Stimulated activated CD4-positive, alpha-beta T cell treated with anti-CD3 and anti-CD28 coated beads, TNF-alpha, amount 100 ng/mL, for 4 hours (primary cell): ENCODE measurements at places on chromosomes 12 and 14.

- no peak for DNase-seq
These were observed 150.7 kb downstream of the KTN1 start for GRCh38 chr14:55730592-55731310.

DNA sequence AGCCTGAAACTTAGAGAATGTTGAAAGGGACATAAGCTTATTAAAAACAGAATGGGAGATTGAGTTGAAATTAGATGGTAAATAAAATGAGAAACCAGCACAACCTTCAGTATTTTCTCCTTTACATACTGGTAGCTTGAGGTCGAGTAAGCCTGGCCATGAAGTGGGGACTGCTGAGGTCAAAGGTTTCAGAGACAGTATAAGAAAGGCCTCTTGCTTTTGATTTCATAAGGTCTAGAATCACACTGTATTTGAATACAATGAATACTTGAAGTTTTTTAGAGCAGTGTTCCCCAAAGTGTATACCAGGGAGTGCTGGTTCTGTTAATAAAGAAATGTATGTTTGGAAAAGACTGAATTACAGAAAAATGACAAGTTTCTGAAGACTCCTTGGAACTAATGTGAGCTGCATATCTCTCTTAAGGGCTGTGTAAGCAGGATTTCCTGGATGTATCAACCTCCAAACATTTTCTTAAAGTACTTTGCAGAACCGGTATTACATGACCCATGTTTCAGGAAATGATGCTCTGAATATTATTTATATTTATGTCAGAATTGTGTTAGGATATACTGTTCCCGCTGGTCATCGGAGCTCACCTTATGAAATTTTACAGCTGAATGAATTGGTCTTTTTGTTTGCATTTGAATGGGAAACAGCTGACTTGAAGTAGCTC, 85.0 kb downstream of the AKAP6 start:
- no peak for DNase-seq

GRCh38 chr14:51443195-51444018, 203.4 kb downstream of the TMX1 start:
- no peak for DNase-seq

GRCh38 chr12:99619389-99620158, 28.0 kb upstream of the GARIN6 start:
- no peak for DNase-seq

- DNase-seq = no peak
These were observed 638.5 kb upstream of the MIS18BP1 start for GRCh38 chr14:45891417-45892080.

DNA sequence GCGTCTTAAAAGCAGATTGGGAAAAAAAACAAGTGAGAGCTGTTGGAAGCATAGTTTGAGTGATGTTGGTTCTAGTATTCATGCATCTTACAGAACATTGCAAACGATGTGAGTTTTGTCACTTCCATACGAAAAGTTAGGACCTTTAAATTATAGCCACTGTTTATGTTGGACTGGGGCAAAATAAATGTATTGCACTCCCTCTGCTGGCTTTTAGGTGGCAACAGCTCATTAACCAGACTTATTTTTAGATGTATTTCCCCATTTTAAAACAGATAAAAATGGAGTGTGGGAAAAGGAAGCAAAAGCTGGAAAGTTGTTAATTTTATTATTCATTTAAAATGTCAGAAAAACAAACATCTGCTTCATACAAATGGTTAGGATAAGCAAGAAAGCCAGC, 111.9 kb downstream of the LGR5 start:
- DNase-seq = no peak

DNA sequence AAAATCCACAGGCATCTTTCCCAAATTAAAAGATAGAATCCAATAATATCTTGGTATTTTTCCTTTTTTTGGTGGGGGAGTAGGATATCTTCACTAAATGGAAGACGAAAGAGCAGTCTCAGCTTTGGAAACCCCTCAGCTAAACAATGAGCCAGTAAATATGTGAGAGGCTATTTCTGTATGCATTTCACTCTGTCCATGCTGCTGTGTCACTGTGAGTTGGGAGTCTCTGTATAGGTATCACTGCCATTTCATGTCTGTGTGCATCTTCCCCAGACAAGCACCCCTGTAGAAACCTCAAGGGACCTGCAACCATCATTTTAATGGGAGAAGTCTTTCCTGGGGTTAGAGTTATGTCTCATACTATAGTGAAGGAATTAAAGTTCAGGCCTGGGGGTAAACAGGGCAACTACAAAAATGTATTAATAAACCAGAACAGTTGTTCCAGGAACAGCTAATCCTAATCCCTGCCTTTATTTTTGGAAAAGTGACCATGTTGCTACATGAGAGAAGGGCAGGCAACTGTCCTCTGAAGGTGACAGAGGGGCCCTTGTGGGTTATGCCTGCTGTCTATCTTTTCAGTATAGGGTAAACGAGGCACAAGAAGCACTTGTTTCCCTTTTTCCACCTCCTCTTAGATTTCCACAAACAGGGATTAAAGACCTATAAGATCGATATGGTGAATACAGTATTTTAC, 11.3 kb upstream of the STAC3 start:
- no peak for DNase-seq

- DNase-seq = no peak
These were observed 748.8 kb downstream of the C12orf50 start for GRCh38 chr12:87280356-87280755.

DNA sequence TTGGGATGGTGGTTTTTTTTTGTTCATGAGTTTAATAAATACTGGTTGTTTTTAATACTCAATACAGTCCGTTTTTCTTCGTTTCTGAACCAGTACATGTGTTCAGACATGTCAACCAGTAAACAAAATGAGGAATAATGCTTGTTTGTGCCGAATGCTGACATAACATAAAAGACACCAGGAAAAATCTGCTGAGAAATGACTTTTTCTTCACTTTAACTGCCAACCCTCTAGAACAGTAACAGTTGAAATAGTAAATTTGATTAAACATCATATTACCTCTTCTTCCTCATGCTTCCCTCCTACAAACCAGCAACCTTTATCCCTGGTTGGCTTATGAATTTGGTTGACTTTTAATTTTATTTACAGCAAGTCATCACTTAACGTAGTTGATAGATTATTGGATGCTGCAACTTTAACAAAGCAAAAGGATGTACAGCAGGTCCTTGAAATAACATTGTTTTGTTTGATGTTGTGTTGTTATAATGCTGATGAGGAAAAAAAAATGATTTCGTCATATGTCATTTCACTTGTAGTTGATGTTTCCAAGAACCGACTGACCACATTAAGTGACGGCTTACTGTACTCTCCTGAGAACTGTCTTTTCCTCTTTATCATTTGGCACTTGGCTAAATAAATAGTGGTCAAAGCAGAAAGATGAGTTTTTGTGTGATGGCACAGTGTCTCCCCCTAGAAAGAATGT, 340.5 kb downstream of the TMTC2 start:
- no peak for DNase-seq

DNA sequence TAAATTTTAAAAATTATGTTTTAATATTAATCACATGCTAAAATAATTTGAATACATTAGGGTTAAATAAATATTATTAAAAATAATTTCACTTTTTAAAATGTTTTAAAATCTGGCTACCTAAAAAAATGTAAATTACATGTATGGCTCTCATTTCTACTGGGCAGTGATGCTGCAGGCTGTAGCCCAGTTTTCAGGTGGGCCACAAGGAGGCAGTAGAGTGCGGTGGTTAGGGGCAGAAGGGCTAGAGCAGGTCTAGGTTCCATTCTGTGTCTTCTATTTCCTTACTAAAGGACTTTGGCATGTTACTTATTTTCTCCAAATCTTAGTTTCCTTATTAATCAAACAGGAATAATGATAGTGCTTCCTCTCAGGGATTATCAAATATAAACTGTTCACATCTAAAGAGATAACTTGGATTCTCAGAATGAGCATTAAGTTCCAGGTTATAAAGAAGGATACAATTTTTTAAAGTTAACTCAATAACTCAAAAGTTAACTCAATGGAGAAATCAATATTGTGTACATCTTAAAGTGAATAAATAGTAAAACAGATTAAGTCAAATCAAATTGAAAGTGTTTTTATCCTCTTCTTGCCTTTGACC, 54.9 kb upstream of the OVCH1 start:
- peak; percentile 12 for DNase-seq

DNA sequence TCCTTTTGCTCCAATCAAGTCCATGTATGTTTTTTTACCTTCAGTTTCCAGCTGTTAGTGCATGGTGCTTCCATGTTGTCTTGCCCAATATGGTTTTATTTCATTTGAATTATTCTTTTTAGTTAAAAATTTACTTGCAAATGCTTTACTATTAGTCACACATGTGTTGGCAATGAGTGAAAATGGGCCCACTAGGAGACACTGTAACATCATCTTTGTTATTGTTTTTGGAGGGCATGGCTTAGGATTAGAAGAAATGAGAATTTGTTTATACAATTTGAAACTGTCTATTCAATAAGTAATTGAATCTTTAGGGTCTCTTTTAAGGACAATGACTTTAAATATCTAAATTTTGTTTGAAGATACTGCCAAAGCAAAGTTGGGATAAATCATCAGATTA, 133.7 kb downstream of the BRMS1L start:
- no peak for DNase-seq

- DNase-seq = no peak
These were observed 8.7 kb upstream of the FGD4 start for GRCh38 chr12:32390572-32391219.

- DNase-seq = peak; percentile 68
These were observed 32.2 kb downstream of the SUSD6 start for GRCh38 chr14:69643430-69644200.

DNA sequence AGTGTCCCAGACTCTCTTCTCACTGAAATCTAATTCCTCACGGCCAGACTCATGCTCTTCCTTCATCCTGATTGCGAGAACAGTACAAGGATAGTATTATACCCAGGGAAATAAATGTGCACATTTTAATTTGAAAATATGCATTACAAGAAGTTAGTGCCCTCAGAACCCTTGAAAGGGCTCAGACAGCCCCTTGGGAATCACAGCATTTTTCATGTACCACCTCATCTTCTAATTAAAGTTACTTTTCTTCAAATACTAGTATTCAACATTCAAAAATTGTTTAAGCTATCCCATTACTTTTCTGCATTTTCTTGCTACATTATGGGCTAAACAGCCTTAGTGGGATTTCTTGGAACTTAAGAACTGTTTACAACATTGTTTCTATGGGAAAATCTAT, 1.7 kb upstream of the APPL2 start:
- DNase-seq = no peak

GRCh38 chr14:57085043-57085442, 183.7 kb downstream of the EXOC5 start:
- DNase-seq = no peak

- DNase-seq = no peak
These were observed 11.2 kb downstream of the LMO3 start for GRCh38 chr12:16594797-16595196.

DNA sequence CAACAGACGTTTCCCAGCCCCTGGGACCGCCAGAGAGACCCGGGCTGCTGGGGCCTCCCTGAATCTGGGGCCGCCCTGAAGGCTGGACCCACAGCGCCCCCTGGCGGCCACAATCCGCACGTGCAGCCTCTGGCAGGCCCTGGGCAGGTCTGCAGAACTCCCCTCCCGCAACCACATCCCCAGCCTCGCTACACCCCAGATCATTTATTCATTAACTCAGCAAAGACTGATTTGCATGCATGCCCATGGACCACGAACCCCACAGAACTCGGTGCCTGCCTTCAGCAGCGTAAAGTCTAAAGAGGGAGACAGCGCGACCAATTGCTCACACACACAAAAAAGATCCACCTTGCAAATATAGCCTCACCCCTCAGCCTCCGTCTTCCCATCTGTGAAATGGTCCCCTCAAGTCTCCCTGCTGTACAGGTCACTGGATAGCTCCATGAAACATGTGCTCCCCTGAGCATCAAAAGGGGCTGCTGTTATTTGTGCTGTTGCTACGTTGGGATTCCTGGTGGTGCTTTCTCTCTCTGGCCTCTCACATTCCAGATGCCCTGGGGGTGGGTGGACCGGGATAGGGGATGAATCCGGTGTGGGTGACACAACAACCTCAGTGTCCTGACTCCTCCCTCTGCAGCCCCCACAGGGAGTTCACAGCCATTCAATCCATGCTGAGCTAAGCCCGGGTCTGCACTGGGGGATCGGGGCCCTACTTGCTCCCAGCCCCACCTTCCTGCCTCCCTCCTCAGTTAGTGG, 96.4 kb downstream of the SCARB1 start:
- peak; percentile 69 for DNase-seq

- no peak for DNase-seq
These were observed 141.3 kb upstream of the PLEKHG7 start for GRCh38 chr12:92561543-92561899.

- DNase-seq = no peak
These were observed 109.7 kb downstream of the CRADD start for GRCh38 chr12:93786656-93787397.
